Stimulated activated CD4-positive, alpha-beta T cell treated with anti-CD3 and anti-CD28 coated beads, Interleukin-4, amount 100 ng/mL, for 48 hours (primary cell): ENCODE measurements at places on chromosomes 13 and 19.

DNA sequence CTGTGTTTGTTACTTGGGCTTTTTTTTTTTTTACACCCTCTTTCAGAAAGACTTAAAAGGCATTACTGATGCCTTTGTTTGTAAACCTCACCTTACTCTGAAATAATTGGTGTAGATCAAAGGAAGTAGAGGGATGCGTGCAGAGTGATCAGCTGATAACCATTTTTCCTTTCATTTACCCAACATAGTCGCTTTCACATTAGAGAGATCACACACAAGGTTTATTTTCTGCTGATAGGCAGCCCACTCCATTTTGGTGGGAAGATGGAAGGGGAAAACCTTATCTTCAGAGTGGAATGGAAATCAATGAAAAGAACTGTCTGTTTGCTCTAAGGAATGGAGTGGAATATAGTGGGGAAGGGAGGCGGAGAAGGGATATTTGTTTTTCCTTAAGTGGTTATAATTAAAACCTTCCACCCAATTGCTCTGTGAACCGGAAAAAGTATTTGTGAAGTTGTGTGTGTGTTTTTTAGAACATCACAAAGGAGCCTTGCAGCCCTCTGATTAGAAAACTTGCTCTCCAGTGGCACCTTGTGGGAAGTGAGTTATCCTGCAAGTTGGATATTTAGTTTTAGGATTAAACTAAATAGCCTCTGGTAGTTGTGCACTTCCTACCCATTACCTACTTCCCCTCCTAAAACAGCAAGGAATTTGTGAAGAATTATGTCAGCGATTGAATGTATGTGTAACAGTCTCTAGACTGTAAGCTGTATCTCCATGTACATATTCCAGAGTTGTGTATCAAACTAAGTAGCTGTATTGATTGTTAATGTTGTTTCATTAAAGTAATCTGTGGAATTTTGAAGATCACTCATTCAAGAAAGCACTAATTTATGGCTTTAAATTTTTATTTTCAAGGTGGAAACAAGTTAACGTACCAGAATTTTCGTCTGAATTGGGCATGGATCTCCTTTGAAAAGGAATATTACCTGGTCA is 76.8 kb downstream of the FREM2 start:
- DNase-seq: no peak

GRCh38 chr13:39020853-39021462 is 16.9 kb downstream of the PROSER1 start:
- no peak for DNase-seq

DNA sequence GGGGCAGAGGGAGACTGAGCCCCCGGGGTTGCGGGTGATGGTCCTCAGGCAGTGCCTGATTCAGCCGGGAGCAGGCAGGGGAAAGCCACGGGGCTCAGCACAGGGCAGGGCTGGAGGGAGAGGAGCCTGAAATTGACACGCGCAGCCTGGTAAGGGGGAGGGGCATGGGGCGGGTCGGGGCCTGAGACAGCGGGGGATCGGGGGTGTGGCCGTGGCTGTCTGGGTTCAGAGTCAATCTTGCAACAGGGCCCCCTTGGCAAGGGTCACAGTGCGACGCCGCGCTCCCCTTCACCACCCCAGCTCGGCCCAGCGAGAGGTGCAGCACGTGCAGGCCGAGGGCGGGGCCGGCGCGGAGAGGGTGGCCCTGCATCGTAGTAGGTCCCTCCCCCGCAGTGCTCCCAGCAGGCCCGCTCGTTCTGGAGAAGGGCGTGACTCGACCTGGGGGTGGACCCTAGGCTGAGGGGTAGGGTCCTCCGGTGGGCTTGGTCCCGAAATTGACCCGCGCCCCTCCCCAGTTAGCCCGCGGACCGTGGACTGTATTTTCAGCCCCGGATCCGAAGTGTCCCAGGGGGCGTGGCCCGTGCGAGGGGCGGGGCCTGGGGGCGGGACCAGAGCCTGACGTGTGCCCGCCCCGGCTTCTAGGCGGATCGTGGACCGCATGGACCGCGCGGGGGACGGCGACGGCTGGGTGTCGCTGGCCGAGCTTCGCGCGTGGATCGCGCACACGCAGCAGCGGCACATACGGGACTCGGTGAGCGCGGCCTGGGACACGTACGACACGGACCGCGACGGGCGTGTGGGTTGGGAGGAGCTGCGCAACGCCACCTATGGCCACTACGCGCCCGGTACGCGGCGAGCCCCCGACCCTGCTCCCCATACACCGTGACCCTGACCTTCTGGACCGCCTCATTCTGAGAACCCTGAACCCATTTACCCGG is 6.0 kb downstream of the RCN3 start:
- DNase-seq: peak; percentile 82

GRCh38 chr19:6242677-6243076 is 37.1 kb downstream of the MLLT1 start:
- DNase-seq: no peak

DNA sequence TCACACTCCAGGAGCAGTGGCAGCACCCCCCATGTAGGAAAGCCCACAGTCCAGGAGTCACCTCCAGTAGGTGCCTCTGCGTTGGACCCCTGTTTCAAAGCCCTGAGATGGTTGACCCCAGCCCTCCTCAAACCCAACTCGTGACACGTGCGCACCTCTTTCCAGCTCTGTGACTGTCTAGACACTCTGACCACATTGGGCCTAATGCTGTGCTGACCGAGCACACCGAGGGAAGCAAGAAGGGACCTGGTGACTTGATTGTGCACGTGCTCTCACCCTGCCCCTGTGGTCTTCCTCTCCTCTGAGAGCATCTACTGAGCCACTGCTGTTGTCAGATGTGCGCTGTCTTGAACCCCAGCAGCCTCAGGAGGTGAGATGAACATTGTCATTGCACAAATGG is 22.9 kb upstream of the SLC35E1 start:
- no peak for DNase-seq

DNA sequence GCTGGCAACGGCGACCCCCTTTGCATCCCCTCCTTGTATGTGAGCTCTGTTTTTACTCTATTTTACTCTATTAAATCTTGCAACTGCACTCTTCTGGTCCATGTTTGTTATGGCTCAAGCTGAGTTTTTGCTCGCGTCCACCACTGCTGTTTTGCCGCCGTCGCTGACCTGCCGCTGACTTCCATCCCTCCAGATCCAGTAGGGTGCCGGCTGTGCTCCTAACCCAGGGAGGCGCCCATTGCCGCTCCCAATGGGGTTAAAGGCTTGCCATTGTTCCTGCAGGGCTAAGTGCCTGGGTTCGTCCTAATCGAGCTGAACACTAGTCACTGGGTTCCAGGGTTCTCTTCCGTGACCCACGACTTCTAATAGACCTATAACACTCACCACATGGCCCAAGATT is 2704.4 kb downstream of the PCDH9 start:
- no peak for DNase-seq

- DNase-seq: no peak
Measured at GRCh38 chr13:42275098-42275471, 3.1 kb downstream of the AKAP11 start.

- DNase-seq: no peak
Measured at GRCh38 chr13:19185865-19186645, 4.4 kb upstream of the TUBA3C start.

- DNase-seq: no peak
Measured at GRCh38 chr19:32543115-32543900, 37.7 kb upstream of the PDCD5 start.

GRCh38 chr19:38837656-38838121 is 6.1 kb upstream of the ECH1 start:
- DNase-seq: no peak

DNA sequence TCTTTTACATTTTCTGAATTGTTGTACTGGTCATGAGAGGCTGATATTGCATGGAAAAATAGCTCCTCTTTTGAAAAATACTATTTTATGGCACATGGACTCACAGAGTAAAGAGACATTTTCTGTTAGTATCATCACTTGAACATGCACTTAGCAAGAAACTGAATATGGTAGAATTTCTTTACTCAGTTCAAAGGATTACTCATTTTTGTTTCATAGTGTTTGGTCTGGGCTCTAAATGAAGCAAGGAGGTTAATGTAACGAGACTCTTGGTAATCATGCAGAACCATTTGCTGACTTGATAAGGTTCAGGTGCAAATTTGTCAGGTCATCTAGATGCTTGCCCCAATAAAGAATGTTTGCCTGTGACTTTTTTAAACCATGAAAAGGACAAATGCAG is 63.2 kb downstream of the GPC6 start:
- DNase-seq: no peak

DNA sequence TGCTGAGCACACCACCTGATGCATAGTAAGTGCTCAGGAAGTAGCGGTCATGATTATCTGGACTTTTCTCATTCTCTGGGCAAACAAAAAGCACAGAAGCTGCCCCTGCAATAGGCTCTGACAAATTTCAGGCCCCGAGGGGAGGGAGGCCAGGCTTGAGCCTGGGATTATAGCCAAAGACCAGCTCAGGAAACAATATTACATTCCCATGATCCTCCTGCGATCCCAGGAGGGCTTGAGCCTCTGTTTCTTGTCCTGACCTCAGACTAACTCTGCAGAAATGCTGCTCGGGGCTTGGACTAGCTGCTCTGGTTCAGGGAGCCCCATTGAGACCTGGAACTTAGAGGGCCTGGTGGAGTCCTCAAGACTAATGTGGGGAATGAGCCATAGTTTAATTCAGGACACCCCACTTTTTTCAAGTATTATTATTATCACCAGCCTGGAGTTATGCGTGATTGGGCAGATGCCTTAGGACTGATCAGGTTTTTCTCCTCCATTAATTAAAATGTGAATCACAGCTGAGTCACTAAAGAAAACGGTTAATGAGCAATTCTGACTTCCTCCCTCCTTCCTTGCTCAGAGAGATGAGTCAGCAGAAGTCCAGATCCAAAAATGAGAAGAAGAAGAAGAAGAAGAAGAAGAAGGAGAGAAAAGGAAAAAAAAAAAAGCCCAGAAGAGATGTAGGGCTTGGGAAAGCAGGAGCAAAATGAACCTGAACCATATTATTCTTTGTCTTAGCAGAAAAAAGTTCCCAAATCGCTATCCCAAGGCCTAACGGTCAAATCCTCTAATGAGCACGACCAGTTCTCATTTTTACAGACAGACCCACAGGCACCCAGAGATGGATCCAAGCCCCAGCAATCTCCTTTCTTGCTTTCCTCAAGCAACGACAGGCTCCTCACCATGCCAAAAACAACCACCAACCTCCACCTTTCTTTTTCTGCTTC is 107.2 kb downstream of the CACNA1A start:
- no peak for DNase-seq

- no peak for DNase-seq
Measured at GRCh38 chr19:57321116-57321515, 844 bp downstream of the ZNF543 start.

GRCh38 chr19:33403973-33404304 is 30.4 kb downstream of the CEBPG start:
- DNase-seq: no peak

DNA sequence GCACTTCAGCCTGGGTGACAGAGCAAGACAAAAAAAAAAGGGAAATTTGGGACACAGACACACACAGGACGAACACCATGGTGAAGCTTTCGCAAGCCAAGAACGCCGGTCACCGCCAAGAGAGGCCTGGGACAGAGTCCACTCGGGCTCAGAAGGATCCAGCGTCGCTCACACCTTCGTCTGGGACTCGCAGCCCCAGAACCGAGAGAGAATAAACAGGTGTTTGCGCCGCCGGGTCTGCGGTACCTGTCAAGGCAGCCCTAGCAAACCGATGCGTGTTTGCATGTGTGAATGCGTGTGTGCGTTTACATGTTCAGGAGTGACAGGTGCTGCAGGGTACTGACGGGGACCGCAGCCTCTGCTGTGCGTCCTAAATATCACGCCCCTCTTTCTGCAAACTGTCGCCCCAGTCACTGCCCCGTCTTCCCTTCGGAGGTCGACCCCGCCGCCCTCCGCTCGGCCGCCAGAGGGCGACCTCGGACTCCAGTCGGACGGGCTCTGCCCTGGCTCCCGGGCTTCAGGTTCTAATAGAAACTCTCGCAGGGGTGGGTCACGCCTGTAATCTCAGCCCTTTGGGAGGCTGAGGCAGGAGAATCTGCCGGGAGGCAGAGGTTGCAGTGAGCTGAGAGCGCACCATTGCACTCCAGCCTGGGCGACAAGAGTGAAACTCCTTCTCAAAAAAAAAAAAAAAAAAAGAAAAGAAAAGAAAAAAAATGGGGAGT is 11.8 kb upstream of the CSNK1G2 start:
- DNase-seq: peak; percentile 72

GRCh38 chr19:35389192-35389861 is 18.5 kb downstream of the GPR42 start:
- no peak for DNase-seq

GRCh38 chr19:33177417-33177979 is 16.6 kb upstream of the LRP3 start:
- no peak for DNase-seq

- no peak for DNase-seq
Measured at GRCh38 chr19:31908496-31909225, 436.7 kb upstream of the ZNF507 start.

GRCh38 chr19:2048959-2049740 is 1.9 kb downstream of the MKNK2 start:
- no peak for DNase-seq

GRCh38 chr19:24098359-24098758 is 11.4 kb downstream of the ZNF254 start:
- DNase-seq: no peak

- DNase-seq: no peak
Measured at GRCh38 chr13:106796280-106797047, 228.5 kb upstream of the ARGLU1 start.

GRCh38 chr19:52237771-52238400 is 31.5 kb upstream of the ZNF766 start:
- DNase-seq: peak; percentile 34

DNA sequence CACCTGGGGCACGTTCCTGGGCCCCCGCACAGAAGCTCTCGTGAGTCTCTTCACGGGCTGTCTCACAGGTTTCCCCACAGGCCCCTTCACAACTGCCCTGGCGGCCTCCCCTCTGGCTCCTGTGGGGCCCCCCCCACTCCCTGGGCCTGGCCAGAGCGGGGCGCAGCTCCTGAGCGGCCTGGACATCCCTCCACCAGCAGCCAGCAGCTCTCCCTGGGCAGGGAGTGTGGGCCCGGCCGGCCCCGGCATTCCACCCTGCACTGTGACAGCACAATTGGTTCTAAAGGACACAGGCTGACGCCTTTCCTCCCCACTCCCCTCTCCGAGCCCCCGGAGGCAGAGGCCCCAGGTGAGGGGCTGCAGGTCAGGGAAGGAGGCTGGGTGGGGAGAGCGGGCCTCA is 9.5 kb upstream of the TIMM13 start:
- no peak for DNase-seq

- DNase-seq: no peak
Measured at GRCh38 chr13:40589285-40590109, 76.9 kb downstream of the FOXO1 start.

GRCh38 chr13:43698758-43699157 is 88.0 kb downstream of the ENOX1 start:
- no peak for DNase-seq

DNA sequence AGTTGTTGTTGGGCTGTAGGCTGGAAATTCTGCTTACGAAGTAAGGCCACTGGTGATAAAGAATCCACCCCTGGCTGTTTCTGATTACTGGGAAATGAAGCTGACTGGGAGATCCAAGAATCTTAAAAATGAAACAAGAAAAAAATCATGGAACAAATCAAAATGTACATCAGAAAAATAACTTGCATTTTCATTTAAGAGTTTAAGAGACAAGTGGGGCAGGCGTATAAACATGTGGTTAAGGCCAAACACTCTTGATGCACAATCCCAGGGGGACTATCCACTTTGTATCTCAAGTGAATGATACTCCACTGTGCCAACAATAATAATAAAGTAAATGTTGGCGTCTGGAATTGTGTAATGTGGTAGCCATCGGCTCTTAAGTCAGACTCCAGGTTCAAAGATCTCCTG is 24.6 kb downstream of the ZMYM5 start:
- DNase-seq: no peak

GRCh38 chr13:34356686-34357434 is 538.9 kb downstream of the RFC3 start:
- DNase-seq: no peak
